SHP77 treated with DMSO at 0.1 percent for 48 hours (cell line): ENCODE measurements at places on chromosomes 13 and 19.

DNA sequence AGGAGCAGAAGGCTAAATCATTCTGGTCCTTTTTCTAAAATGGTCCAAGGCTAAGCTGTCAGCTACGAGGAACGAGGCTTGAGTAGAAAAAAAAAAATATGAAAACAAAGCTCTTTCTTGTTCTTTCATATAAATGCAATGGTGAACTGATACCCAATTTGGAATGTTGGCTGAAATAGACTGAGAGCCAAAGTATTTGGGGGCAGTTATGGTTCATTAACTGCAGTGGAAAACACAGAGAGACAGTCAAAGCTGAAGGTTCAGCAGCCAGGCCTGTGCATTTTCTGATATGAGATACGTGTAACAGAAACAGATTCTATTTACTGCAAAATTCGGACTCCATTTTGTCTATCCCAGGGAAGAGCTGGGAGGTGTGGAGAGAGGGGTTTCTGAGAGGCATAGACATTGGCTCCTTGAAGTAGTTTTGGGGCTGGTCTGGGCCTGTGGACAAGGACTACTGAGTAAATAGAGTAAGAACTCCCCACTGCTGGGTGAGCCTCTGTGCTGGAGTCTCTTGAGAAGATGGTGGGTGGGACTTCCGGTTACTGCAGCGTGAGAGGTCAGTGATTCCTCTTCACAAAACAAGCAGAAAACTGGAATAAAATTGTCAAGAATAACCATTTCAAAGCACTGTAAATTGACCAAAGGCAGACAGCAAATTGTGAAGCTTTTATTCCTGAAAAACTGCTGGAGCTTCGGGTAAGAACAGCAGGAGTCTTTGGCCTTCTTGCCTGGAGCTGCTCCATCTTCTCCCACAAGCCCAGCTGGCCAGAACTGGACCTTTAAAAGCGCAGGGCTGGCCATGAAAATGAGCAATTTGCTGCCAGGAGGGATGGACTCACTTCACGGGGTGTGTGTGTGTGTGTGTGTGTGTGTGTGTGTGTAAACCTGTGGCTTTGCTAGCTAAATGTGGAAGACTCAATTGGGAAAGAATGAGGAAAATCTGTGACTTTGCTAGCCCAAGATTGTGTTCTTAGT is 43.1 kb upstream of the CNMD start:
- no peak for DNase-seq

GRCh38 chr13:99339736-99340397 is 32.7 kb upstream of the GPR183 start:
- DNase-seq: no peak

DNA sequence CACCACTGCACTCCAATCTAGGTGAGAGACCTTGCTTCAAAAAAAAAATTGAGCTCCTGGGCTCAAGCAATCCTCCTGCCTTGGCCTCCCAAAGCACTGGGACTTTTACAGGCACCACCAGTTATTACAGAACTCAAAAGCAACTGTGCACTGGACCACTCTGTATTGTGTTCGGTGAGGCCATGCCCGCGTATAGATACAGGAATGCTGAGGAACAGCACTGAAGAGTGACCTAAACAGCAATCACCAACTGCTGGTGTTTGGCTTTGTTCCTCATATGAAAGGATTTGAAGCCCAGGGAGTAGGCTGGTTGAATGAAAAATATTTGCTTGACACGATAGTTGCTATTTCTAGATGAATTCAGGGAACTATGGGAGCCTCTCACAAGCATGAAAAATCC is 29.5 kb downstream of the SLC25A30 start:
- no peak for DNase-seq

DNA sequence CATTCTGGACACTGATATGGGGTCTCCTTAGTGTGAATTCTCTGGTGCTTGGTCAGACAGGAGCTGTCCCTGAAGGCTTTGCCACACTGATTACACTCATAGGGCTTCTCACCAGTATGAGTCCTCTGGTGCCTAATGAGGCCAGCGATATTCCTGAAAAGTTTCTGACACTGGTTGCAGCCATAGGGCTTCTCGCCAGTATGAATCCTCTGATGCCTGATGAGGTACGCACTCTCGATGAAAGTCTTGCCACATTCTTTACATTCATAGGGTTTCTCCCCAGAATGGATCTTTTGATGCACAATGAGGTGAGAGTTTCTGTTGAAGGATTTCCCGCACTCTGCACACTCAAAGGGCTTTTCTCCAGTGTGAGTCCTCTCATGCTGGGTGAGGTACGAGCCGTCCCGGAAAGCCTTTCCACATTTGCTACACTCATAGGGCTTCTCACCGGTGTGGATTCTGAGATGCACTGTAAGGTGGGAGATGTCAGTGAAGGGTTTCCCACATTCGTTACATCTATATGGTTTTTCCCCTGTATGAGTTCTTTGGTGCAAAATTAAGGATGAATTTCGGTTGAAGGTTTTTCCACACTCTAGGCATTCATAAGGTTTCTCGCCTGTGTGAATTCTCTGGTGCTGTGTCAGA is 22.4 kb downstream of the ZNF329 start:
- DNase-seq: no peak

DNA sequence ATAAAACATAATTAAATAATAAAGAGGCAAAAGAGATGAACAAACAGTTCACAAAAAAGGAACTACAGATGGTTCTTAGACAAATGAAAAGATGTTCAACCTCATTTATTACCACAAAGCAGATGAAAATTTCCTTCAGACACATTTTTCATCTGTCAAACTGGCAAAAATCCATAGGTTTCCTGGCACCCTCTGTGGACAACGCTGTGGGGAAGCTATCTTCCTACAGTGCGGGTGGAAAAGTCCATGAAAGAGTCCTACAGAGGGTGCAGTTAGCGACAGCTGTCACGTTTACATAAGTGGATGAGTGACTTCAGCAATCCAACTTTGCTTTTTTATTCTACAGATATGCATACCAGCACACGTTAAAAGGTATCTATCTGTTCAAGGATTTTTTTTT is 30.3 kb upstream of the PDCD5 start:
- DNase-seq: no peak

DNA sequence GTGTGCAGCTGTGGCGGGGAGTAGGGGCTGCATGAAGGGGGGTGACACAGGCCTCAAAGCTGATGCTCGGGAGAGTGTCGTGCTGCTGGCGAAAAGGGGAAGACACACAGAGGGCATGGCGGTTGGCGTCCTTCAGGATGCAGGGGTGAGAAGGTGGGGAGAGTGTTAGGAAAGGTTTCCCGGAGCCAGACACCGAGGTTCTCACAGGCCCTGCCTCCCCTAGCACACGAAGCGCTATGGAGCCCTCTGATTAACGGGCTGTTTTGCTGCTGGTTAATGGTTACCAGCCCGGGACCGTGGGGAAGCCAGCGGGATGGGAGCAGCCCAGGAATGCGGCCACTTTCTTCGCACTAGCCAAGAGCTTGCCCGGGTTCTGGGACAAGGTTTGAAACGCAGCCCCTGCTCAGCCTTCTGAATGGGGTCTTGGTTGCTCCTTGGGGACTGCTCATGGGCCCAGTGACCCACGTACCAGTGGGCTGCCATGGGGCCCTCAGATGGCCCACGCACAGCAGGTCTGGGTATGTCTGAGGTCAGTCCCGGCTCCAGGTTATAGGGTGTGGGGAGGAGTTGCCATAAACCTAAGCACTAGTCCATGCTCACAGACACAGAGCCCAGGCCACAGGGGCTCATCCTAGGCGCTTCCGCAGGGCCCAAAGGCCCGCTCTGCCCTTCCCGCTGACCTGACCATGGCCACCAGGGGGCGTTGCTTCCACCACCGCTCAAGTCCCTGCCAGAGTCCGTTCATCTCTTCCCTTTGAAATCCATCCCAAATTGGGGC is 31.3 kb upstream of the ISYNA1 start:
- peak; percentile 44 for DNase-seq
